ENCODE measurements at places on chromosomes 6 and 20. TPM values are rescaled to one million over a fixed set of nuclear protein-coding genes. Genes with fewer than 3 reads are reported as not detected.
A peak's percentile ranks its signal among the peaks of the same experiment; 100 is the strongest.

DNA sequence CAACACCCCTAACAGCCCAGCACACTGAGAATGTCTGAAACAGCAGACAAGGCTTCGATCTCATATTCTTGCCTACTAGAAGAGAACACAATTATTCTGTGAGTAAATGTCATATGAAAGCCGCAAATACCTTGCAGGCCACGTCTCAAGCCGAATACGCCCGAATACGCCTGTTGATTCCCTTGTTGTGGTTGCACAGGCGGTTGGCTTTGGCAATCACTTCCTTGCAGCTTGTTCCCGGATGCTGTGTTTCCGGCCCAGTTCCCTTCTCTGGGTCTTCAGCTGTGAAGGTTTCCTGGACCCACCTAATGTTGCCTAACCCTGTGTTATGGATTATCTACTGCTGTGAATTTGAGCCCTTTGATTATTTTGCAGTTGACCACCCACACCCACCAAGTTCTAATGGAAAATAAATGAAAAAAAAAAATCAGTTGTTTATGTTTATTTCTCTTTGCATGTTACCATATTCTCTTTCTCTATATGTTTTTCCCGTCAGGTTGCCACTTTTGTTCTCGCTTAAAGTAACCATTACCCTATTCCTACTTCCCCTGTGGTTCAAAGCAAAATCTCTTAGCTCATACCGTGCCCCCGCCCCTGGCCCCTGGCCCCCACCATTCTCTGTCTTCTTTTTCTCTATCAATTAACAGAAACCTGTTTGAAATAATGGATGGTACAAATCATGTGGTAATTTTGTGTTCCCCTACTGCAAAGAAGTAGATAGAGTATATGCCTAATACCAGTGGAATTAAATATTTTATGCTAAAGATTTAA, 172.4 kb downstream of the ADGB start:
- no peaks in the 10 kb centered on the region for H3K36me3 ChIP-seq
- no peaks in the 10 kb centered on the region for H3K27me3 ChIP-seq
- no peak overlapping the region for H3K4me3 ChIP-seq
- DNase-seq, result no peak
- H3K27ac ChIP-seq, result no peak overlapping the region

- peak; percentile 92 for DNase-seq
- H3K36me3 ChIP-seq, result no peaks in the 10 kb centered on the region
- peak overlapping the region; percentile 91 for H3K4me3 ChIP-seq
- peak overlapping the region; percentile 91 for H3K27ac ChIP-seq
- peaks cover 57% of the 10 kb centered on the region for H3K4me1 ChIP-seq
- peaks cover 30% of the 10 kb centered on the region for H3K27me3 ChIP-seq
Measured at GRCh38 chr6:31493875-31494694, 3.9 kb upstream of the MICB start.

- no peak overlapping the region for H3K27ac ChIP-seq
- no peak overlapping the region for H3K4me3 ChIP-seq
- no peaks in the 10 kb centered on the region for H3K36me3 ChIP-seq
- H3K4me1 ChIP-seq, result no peaks in the 10 kb centered on the region
Measured at GRCh38 chr20:15927893-15928650, 645.2 kb downstream of the KIF16B start.

GRCh38 chr6:82891076-82891475, 174.6 kb downstream of the UBE3D start:
- no peak for DNase-seq
- H3K27me3 ChIP-seq, result no peaks in the 10 kb centered on the region
- H3K36me3 ChIP-seq, result no peaks in the 10 kb centered on the region
- H3K4me1 ChIP-seq, result peaks cover 33% of the 10 kb centered on the region

- H3K27me3 ChIP-seq, result peaks cover 3% of the 10 kb centered on the region
- H3K27ac ChIP-seq, result no peak overlapping the region
- H3K4me3 ChIP-seq, result no peak overlapping the region
- no peaks in the 10 kb centered on the region for H3K36me3 ChIP-seq
- peak; percentile 76 for DNase-seq
Measured at GRCh38 chr20:24164360-24164759, 175.8 kb upstream of the GGTLC1 start.

DNA sequence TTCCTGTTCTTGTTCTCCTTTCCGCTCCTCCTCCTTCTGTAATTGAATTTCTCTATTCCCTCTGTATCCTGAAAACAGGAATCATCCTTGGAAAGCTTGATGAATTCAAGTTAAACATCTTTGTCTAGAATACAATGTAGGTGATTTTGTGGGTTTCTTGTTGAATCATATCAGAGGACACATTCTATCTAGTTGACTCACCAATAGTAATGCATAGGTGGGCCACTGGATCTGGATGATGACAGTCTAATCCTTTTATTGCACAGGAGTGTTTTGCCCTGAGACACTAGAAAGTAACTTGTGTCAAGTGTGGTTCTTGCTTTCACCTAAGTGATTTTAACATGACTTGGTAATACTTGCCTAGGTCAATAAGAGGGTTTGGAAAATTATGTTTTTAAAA, 164.3 kb downstream of the RFPL4B start:
- H3K27ac ChIP-seq, result no peak overlapping the region
- no peak overlapping the region for H3K4me3 ChIP-seq
- no peaks in the 10 kb centered on the region for H3K27me3 ChIP-seq
- H3K4me1 ChIP-seq, result no peaks in the 10 kb centered on the region

DNA sequence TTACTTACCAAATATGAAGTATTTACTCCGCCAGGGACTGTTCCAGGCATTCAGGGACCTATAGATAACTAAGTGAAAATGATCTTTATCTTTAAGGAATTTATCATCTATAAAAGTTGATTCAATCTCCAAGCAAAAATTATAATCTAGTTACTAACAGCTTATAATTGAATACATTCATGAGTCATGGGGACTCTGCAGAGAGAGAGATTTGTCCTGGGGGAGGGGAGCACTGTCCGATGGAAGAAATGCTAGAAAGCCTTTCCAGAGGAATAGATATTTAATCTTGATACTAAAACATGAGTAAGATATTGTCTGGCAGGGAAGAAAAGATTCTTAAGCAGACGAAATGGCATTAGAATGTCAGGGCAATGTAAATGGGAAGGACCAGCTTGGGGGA, 139.3 kb downstream of the CD164 start:
- peaks cover 3% of the 10 kb centered on the region for H3K36me3 ChIP-seq
- H3K27ac ChIP-seq, result no peak overlapping the region
- peaks cover 3% of the 10 kb centered on the region for H3K4me1 ChIP-seq
- no peaks in the 10 kb centered on the region for H3K27me3 ChIP-seq

GRCh38 chr6:7268362-7268761, 44.6 kb downstream of the SSR1 start:
- no peak overlapping the region for H3K4me3 ChIP-seq
- no peaks in the 10 kb centered on the region for H3K4me1 ChIP-seq
- H3K36me3 ChIP-seq, result no peaks in the 10 kb centered on the region
- no peaks in the 10 kb centered on the region for H3K27me3 ChIP-seq

DNA sequence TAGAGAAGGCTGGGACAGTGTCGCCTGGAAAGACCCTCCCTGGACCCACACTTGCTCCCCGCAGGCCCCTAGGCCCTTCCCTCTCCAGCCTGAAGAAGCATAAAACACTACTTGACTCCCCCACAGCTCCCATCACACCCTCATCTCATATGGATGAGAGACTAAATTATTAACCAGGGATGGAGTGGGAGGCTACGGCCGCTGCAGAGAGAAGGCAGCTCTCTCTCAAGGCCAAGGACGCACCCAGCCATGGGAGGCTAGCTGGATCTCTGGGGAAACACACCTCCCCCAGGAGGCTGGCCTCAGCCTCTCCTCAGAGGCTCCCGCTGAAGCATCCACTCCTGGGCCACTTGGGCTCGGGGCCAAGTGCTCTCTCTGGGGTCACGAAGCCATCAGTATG, 102.5 kb downstream of the GRM4 start:
- H3K27me3 ChIP-seq, result no peaks in the 10 kb centered on the region
- no peak overlapping the region for H3K27ac ChIP-seq
- H3K4me1 ChIP-seq, result peaks cover 8% of the 10 kb centered on the region
- no peaks in the 10 kb centered on the region for H3K36me3 ChIP-seq

GRCh38 chr6:907928-908327, 215.0 kb upstream of the EXOC2 start:
- no peaks in the 10 kb centered on the region for H3K36me3 ChIP-seq
- DNase-seq, result no peak
- peaks cover 8% of the 10 kb centered on the region for H3K27me3 ChIP-seq
- no peak overlapping the region for H3K4me3 ChIP-seq
- peaks cover 9% of the 10 kb centered on the region for H3K4me1 ChIP-seq

DNA sequence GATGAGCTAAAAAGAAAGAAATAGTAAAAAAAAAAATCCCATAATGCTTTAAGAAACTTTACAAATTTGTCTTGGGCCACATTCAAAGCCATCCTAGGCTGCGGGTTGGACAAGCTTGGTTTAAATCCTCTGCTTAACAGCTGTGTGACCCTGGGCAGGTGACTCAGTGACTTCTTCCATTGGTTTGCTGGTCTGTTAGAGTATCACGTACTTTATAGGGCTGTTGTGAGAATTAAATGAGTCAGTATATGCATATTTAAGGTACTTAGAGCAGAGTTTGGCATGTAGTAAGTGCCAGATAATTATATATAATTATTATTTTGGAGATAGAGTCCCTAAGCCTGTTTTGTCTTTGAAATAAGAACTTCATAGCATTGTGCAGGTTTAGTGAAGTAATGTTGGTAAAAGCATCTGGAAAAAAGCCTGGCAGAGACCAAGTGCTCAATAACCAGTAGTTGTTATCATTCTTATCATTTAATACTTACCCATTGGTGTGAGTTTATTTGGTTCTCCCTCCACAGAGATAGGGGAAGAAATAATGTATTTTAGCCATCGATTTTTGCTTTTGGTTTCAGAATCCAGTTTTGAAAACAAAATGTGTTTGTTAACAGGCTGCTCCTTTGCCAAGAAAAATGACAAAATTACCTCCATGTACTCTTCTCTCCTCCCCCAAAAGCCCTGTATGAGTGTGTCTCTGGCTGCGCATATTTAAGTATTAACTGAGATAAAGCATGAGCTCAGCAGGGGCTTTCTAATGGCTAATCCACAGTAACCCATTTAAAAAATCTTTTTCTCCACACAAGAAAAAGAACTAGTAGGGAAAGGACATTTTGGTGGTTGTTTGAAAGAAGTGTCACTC, 67.2 kb downstream of the FOXO3 start:
- H3K4me1 ChIP-seq, result peaks cover 60% of the 10 kb centered on the region
- DNase-seq, result no peak
- H3K27ac ChIP-seq, result no peak overlapping the region
- no peaks in the 10 kb centered on the region for H3K27me3 ChIP-seq
- no peak overlapping the region for H3K4me3 ChIP-seq

- H3K4me3 ChIP-seq, result peak overlapping the region; percentile 96
- H3K27me3 ChIP-seq, result no peaks in the 10 kb centered on the region
- H3K36me3 ChIP-seq, result peaks cover 65% of the 10 kb centered on the region
- peak overlapping the region; percentile 95 for H3K27ac ChIP-seq
- no peak for DNase-seq
Measured at GRCh38 chr6:31958412-31958740, 395 bp downstream of the NELFE start.

GRCh38 chr6:37366910-37367309, 13.1 kb downstream of the RNF8 start:
- H3K27ac ChIP-seq, result no peak overlapping the region
- no peak for DNase-seq
- H3K4me1 ChIP-seq, result no peaks in the 10 kb centered on the region
- H3K4me3 ChIP-seq, result no peak overlapping the region
- no peaks in the 10 kb centered on the region for H3K27me3 ChIP-seq
- peaks cover 22% of the 10 kb centered on the region for H3K36me3 ChIP-seq

DNA sequence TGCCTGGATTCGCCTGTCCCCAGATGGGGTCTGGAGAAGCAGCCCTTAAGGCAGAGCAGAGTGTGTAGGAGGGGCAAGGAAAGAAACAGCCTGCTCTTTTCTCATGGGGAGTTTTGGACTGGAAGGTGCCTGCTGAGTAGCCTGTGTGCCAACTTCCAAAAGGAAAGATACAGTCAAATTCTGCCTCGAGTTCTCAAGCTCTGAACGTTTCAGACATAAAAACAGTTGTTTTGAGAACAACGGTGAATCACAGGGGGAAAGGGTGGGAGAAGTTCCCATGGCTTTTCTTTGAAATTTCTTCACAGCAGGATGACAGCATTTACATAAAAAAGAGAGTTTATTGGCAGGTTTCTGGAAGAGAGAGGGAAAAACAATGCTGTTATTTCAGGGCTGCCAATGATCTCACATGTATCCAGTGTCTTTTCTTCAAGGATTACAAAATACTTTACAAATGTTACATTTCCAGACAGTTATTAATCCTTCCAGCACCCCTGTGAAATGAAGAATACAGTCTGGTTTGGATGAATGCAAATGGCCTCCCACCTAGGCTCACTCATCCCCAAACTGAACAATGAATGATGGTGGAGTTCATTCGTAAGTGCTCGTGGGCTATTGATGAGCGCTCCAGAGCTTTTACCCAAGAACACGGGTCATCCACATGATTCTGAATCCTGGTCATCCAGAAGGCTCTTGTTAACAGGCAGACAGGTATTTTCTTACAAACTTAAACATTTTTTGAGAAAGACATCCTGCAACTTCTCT, 33.8 kb upstream of the ECI2 start:
- peaks cover 35% of the 10 kb centered on the region for H3K4me1 ChIP-seq
- H3K27me3 ChIP-seq, result peaks cover 37% of the 10 kb centered on the region
- DNase-seq, result no peak
- H3K27ac ChIP-seq, result peak overlapping the region; percentile 93

- peak overlapping the region; percentile 57 for H3K27ac ChIP-seq
- DNase-seq, result no peak
- H3K36me3 ChIP-seq, result peaks cover 33% of the 10 kb centered on the region
- H3K4me1 ChIP-seq, result peaks cover 63% of the 10 kb centered on the region
Measured at GRCh38 chr6:148959008-148959407, 212.2 kb downstream of the UST start.

DNA sequence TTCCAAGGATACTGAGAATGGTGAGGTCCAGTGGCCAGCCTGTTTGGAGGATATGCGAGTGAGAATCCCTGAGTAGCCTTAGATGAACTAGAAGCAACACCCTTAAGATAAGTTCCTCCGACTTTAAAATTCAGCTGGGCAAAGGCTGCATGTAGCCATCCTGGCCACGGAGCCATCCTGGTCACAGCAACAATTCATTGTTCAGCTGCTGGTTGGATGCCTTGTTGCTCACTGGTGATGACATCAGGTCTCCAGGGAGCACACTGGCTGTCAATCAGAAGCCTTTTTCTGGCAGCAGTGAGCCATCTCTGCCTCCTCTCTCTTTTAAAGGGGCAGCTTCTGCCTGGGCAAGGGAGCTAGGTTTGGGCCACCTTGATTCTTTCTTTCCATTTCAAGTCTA, 22.4 kb upstream of the RIMS4 start:
- no peak overlapping the region for H3K27ac ChIP-seq
- H3K4me3 ChIP-seq, result no peak overlapping the region
- no peak for DNase-seq
- peaks cover 3% of the 10 kb centered on the region for H3K36me3 ChIP-seq

- peak overlapping the region; percentile 50 for H3K27ac ChIP-seq
- H3K36me3 ChIP-seq, result no peaks in the 10 kb centered on the region
- DNase-seq, result no peak
- peak overlapping the region; percentile 91 for H3K4me3 ChIP-seq
- H3K27me3 ChIP-seq, result no peaks in the 10 kb centered on the region
- H3K4me1 ChIP-seq, result peaks cover 37% of the 10 kb centered on the region
Measured at GRCh38 chr20:49186535-49187329, 1.4 kb downstream of the STAU1 start.

GRCh38 chr6:168124158-168124557, 45.1 kb upstream of the FRMD1 start:
- H3K4me1 ChIP-seq, result peaks cover 27% of the 10 kb centered on the region
- DNase-seq, result no peak
- H3K27ac ChIP-seq, result no peak overlapping the region
- H3K4me3 ChIP-seq, result no peak overlapping the region
- H3K27me3 ChIP-seq, result peaks cover 10% of the 10 kb centered on the region
- H3K36me3 ChIP-seq, result no peaks in the 10 kb centered on the region

Gene ULBP3
- 5.6 TPM for total RNA-seq

Gene OCSTAMP
- not detected for total RNA-seq

Gene SNAP91
- 1.2 TPM for total RNA-seq

Gene CPNE5
- total RNA-seq, result 0.71 TPM

Gene FAM83C
- total RNA-seq, result not detected

Gene CAP2
- 7.2 TPM for total RNA-seq

Gene SUMO4
- total RNA-seq, result 0.73 TPM

Gene SFT2D1
- 48.0 TPM for total RNA-seq
